Stimulated activated CD8-positive, alpha-beta memory T cell treated with anti-CD3 and anti-CD28 coated beads, Interleukin-7, amount 100 ng/mL, for 1 hour (primary cell): ENCODE measurements at places on chromosomes 3 and 15.

GRCh38 chr15:89587955-89588354 lies 12.7 kb downstream of the TICRR start:
- no peak for DNase-seq

DNA sequence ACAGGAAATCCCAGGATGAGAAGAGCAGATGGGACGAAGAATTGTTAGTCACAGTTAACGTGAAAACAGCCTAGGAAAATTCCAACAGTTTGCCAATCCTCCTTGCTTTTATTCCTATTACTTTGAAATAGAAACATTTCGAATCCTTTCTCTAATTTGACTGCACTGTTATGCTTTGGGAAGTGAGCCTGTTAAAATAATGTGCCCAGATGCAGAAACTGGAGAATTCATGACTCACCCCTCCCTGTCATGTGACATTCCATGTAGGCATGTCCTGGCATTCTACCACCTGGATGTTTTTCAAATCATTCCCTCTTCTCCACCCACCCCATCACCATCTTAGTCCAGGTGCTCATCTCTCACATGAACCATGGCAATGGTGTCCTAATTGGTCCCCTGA lies 107.3 kb downstream of the MINAR1 start:
- DNase-seq = no peak

DNA sequence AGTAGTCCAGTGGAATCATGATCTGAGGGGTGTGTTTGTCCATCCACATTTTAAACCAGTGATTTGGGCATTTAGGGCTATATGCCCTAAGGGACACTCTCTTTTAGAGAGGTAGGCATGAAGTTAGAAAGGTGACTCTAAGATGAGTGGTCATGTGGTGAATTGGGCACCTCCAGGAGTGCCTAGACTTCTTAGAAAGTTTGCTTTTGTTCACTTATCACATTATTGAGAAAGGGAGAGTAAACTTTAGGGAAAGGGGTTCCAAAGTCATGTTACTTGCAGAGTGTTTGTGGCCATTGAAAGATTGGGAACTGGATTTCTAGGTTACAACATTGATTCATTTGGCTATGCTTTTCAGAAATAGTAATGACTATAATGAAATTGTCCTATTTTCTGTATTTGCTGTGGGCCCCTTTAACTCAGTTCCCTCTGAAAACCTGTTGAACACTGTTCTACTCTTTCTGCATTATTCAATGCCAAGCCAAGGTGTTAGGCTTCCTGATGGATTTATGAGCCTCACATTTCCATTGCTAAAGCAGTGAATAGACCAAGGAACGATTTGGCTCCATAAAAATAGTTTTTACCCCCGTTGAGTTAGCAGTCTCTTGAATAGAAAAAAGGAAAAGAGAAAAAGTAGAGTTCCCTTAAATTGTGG lies 169.3 kb downstream of the PTPRG start:
- no peak for DNase-seq

- DNase-seq = no peak
Observed at GRCh38 chr15:31328969-31329639, 2.5 kb downstream of the KLF13 start.

DNA sequence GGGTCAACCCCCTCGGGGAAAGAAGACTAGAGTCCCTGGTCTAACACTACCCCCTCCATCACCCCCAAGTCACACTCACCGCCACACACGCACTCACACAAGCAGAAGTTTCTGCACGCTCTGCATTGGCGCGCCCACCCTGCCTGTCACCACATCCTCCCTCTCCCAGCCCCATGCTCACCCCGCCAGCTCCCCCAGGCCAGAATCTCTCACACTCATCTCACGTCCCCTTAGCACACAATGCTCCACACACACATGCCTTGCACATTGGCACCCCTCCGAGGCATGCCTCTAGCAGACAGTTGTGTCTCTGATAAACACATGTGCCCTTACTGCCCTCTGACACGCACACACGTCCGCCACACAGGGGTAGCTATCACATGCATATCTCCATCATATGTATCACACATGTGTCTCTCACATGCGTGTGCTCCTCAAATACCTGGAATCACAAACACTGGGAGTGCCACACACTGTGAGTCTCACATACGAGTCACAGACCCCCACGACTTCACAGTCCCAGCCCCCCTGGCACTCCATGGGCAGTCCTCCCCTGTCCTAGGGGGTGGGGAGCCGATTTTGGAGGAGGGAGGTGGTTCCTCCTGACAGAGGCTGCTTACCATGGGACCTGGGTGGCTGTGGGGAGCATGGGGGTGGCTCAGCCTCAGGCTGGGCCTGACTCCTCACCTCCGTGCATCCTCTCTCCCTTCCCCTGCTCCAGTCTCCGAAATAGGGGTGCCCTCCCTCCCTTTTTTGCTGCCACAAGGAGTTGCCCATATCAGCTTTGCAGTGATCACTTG lies 898 bp downstream of the FBLN2 start:
- DNase-seq = no peak

DNA sequence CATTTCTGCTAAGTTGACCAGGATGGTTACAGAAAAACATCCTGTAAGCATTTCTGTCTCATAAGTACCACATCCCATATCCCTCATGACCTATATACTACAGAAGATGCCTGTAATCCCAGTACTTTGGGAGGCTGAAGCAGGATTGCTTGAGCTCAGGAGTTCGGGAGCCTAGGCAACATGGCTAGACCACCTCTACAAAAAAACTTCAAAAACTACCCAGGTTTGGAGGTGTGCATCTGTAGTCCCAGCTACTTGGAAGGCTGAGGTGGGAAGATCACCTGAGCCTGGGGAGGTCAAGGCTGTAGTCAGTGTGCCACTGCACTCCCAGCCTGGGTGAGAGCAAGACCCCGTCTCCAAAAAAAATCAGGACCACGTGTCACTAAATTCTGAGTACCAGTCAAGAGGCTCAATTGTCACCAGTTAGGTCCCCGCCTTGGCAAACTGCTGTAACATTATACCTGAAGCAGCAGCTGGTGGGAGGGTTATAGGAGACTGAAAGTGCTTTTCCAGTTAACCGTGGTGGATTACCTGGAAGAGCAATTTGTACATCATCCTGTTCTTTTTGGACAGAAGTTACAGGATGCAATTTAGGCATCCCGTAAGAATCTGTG lies 6.2 kb downstream of the RPL32 start:
- DNase-seq = no peak

- DNase-seq = no peak
Observed at GRCh38 chr15:51067510-51067909, 27.2 kb downstream of the TNFAIP8L3 start.

DNA sequence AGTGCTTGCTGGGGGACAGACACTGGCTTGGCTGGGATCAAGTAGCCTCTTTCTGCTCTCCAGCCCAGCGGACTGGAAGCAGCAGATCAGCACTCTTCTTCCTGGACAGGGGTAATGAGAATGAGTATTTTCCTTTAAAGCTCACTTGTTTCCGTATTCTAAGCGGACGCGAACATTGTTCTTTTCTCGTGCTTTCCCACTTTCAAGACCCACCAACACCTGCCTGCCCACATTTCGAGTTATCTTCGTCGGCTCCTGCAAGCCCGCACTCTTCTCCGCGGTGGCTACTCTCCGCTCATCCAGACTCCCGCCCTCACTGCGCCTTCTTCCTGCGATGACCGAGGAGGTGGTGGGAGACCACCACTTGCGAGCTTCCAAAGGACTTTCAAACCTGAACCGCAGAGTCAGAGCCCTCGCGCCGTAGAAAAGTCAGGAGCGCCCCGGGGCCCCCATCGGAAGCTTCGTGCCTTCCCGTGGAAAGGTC lies 1.6 kb upstream of the PPM1L start:
- DNase-seq = no peak

DNA sequence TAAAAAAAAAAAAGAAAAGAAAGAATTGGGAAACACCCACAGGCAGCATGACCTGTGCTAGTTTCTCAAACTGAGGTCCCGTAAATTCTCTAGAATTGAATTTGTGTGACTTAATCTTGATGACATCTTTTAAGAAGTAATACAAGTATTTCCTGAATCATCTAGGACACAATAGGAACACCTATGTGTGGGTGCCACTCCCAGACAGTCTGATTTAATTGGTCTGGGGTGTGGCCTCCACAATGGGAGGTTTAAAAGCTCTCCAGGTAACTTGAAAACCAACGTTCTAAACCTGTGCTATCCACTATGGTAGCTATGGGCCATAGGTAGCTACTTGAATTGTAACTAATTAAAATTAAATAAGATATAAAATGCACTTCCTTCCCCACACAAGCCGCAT lies 28.1 kb downstream of the CFAP92 start:
- DNase-seq = no peak

DNA sequence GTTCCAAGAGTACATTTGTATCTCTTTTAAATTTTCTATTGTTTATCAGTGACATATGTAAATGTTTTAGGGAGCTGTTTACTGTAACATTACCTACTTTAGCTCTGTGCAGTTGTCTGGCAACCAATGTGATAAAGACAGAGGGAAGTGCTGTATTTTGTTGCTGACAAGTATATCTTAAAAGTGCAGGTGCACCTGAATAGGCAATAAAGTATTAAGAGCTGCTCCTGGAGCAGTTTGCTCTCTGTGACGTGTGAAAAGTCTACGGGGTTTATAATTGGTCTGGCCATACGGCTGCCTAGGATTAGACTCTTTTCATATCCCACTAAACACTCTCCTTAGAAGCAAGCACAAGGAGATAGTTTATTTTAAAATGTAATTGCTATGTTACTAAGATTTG lies 178.3 kb downstream of the IGF1R start:
- no peak for DNase-seq

DNA sequence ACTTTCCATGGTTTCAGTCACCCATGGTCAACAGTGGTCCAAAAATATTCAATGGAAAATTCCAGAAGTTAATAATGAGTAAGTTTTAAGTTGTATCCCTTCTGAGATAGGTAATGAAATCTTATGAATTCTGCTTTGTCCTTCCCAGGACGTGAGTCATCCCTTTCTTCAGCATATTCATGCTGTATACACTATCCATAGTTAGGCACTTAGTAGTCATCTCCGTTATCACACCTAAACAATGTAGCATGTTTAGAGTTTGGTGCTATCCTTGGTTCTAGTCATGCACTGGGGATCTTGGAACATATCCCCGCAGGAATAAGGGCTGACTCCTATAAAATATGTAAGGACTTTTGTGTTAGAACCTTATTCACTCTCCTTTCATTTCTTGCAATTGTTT lies 153.2 kb downstream of the UNC13C start:
- no peak for DNase-seq

DNA sequence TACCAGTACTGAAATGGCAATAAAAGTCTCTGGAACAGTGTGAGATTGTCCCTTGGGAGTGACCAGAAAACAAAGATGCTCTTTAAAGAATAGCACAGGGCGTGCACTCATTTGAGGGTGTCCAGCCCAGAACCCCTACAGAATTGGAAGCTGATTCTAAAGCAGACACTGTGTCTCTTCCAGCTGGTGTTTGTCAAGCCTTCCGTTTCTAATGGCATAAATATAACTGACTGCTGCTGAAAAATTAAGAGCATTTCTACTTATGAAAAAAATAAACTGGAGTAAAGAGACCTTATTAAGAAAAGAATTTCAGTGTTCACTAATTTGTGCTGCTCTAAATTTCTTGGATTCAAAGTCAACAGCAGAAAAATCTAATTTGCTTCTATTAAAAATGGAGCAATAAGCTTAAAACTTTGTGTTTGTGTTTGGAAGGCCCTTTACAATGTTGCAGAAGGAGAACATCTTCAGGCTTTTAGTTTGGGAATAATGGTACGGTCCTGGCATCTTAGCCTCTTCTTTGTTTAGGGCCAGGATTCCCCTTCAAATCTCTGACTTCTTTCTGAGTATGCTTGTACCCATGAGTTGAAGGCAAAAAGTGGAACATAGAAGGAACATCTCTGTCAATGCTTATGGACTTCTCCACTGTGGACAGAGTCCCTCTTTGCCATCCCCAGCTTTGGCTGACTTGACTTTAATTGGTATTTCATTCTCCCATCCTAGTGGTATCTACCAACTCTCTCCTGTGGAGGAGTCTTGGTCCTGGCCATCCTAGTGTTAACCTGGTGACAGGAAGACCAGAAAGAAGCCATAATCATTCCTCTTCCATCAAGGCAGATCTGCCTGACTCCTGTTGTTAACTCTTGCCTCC lies 65.9 kb downstream of the THSD4 start:
- DNase-seq = no peak

GRCh38 chr3:27486336-27486735 lies 2.2 kb upstream of the SLC4A7 start:
- DNase-seq = no peak

GRCh38 chr3:26271848-26272247 lies 350.7 kb upstream of the LRRC3B start:
- DNase-seq = no peak

DNA sequence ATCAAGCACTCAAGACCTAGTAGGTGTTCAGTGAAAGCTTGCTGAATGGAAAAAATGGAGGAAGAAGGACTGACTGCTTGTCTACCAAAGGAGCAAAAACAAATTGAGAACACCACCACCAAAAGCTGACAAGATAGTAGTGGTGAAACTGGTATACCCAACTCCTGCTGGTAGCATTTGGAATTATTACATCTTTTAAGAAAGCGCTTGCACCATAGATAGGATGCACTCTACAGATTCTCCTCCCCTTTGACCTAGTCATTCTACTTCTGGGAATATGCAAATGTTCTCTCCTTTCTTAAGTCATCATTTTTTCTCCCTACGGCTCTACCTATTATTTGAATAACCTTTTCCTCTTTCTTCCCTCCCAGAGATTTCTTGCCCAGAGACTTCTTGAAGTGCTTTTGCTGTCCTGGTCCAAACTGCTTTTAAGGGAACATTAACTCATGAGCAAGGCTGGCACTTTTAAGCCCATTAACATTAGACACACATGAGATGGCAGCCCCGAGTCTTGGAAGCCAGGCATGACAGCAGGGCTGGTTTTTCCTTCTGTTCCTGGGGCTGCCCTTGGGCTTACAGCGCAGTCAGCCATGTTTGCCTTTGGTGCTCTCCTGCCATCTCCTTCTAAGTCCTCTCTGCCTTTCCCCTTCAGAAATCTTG lies 75.0 kb upstream of the TLE3 start:
- DNase-seq = no peak

GRCh38 chr3:106423321-106424225 lies 554.8 kb upstream of the CBLB start:
- DNase-seq = no peak
